GDM1 (cell line): ENCODE measurements at places on chromosomes 1 and 21.

DNA sequence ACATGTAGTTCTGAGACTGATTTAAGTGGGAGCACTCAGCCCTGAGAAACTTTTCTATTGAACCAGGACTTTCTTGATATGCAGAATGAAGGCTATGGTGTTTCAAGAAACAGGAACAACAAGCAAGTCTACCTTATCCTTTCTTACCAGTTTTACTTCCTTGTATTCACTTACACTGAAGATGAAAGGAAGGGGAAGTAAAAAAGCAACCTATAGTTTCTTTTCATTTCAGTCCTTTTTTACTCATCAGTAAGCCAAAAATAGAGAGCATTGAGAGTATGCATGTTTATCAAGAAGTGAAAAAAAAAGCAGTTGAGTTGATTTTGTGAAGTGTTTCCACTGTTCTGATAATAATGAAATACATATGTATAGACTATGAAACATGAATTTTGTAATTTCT, 1010.3 kb downstream of the AMY1C start:
- DNase-seq, result no peak

- DNase-seq, result no peak
These were observed 16.7 kb downstream of the COLGALT2 start for GRCh38 chr1:184020855-184021254.

- no peak for DNase-seq
These were observed 83.2 kb downstream of the PTPRU start for GRCh38 chr1:29319300-29320110.

- DNase-seq, result no peak
These were observed 18.7 kb downstream of the C1orf198 start for GRCh38 chr1:230849451-230850224.

GRCh38 chr1:203593723-203594122, 32.9 kb upstream of the ATP2B4 start:
- peak; percentile 5 for DNase-seq

DNA sequence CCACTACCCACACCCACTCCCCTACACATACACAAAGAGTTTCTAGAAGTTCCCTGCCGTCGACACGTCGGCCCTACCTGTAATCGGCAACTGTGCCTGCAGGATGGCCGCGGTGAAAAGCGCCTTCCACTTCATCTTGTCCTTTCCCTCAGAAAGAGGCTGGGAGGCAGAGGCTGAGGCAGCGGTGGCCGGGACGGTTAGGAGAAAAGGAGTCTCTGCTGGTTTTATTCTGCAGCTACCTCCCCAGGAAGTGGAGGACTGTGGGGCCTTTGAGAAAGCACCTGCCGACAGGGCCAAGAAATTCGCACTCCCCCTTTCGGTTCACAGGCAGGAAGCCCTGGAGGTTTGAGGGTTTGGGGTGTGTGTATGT, at the start of gene CD247:
CD247 (minus strand) TSS at position 199 of the 370 bp plus-strand sequence; CDS start at position 135, 64 bp downstream.
- no peak for DNase-seq

DNA sequence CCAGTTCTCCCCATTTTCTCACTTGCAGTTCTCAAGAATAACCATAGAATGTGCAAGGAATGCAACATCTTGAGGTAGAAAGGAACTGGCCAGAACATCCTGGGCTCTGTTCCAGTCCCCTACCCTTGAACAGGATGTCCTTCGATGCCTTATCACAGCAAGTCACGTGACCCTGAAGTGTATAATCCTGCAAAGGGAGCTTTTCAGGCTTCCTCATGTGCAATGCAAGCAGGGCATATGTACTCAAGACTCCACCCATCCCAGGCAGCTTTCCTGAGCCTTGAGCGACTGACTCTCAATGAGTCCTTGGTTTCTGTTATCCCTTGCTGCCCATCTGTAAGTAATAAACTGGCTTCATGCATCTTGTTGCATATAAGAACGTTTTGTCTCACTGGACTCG, 311.0 kb downstream of the MRPL39 start:
- no peak for DNase-seq

- DNase-seq, result no peak
These were observed 71.7 kb upstream of the TNFSF18 start for GRCh38 chr1:173122344-173122935.
